ENCODE measurements at places on chromosomes 3 and 15.

DNA sequence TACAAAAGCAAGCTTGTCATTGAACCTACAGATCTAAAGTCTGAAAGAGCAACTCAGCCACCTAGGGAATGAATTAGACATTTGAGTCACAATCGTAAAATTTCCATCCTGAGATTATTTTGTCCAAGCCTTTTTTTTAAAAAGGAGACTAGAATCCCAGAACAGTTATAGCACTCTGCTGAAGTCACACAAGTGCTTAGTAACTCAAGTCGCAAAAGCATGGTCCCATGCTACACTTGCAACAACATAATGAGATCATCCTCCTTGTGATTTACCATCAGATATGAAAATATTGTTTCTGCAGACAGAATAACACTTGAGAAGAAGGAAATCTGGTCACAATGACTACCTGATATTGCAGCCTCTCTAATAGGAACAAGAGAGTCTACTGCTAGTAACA lies 106.7 kb downstream of the ZIC4 start:
- no peak for DNase-seq

- DNase-seq = peak; percentile 42
Observed at GRCh38 chr15:77762747-77763355, 130.1 kb upstream of the LINGO1 start.

- DNase-seq = no peak
Observed at GRCh38 chr3:71488391-71488809, 95.1 kb downstream of the FOXP1 start.

GRCh38 chr15:20294651-20295237 lies 246.9 kb downstream of the GOLGA6L6 start:
- no peak for DNase-seq

DNA sequence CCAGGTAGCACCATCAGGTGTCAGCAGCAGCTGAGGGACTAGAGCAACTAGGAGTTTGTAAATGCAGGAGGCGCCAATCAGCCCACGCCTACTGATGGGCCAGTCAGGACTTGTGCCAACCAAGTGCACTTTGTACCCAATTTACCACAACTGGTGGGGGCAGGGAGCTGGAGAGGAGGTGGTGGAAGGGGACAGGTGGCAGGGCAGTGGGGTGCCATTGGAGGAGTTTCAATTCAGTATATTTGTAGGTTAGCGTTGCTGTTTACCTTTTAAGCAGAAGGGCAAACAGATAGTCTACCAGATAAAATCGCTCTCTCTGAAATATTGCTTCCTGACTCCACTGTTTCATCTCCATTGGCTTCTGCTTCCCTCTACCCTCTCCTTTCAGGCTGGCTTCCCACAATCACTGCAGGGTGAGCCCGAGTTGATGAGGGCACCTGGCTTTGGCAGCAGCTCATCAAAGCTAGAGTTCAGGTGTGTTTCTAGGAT lies 75.7 kb downstream of the TRIM69 start:
- peak; percentile 15 for DNase-seq

DNA sequence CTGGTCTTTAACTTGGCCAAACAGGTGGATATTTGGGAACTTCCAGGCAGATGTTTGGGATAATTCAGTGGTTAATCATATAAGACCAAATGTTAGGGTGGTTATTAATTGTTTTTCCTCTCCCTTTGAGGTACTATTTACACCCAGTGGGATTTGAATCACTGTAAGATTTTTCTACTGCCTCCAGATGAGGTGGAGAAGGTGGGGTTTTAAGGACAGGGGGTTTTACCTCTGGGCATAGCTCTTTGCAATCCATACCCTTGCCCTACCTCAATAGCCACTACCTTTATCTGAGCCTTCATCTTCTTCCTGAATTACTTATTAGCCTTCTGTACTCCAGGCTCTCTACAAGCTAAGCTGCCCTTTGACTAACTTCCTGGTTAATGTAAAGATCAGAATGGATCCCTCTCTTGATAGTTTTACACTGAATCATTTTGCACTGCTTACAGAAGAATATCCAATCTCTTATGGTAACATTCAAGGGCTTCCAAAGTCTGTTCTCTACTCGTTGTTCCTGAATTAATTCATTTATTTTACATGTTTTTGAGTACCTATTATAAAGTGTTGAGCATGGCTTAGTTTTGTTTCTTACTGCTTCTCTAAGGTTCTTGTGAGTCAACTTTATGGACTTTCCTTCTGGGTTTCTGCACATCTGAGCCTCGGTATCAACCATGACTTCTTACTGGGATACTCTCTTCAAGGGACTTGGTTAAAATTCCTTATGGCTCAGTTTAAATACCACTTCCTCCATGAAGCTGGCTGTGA lies 331.2 kb upstream of the TBL1XR1 start:
- no peak for DNase-seq

DNA sequence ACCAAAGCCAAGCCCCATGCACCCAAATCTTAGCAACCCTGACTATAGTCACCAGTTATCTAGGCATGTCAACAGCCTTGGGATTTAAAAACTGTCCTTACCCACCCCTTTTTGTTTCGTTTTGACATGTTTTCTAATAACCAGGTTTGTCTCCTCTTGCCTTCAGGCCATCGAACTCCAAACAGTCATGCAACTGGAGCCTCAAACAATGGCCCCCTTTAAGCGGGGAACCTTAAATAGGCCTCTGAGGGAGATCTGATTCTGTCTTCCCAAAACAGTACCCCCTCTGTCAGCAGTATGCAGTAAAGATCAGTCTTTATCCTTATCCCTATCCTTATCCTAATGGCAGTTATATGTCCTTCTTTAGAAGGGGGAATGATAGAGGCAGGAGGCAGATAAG lies 105.7 kb downstream of the DPH6 start:
- no peak for DNase-seq

- DNase-seq = no peak
Observed at GRCh38 chr3:28989646-28990089, 291.2 kb upstream of the RBMS3 start.

- DNase-seq = peak; percentile 95
Observed at GRCh38 chr3:112642912-112643506, 2.1 kb upstream of the CCDC80 start.

DNA sequence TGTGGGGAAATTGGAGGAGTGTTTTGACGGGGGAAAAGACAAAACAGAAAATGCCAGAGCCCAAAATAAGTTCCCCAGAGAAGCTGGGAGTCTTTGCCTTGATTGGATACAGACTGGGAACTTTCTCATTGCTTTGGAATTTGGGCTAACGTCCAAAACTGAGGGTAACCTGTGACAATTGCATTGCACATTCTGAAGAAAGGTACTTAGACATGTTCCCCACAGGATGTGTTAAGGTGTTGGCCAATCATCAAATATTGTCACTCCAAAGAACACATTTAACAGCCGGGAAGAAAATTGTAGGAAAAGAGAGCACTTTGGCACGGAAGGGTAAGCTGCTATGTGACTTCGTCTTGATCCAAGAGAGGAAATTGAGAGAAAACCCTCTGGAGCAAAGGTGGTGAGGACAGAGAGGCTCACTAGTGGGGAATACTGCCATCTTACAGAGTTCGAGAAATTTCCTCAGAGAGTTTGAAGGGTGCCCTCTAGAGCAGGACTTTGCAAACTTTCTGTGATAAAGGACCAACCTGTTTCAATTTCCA lies 619.5 kb upstream of the TBL1XR1 start:
- DNase-seq = no peak

DNA sequence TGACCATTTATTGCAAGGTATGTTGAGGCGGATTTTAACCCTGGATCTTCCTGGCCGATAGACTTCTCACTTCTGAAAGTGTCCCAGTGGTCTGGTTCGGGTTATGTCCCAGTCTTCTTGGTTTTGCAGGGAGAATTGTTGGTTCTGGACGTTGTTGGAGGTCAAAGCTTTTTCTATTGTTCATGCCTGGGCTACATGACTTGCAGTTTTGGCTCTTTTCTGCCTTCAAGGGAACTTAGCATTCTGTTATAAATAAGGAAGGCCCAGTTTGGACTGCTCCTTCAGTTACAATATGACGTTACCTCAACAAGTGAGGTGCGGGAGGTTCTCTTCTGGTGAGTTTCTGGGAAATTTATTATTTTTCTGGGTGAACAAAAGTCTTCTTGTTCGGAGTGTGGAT lies 614.3 kb downstream of the DIPK2A start:
- no peak for DNase-seq

GRCh38 chr3:132595014-132595413 lies 2.1 kb upstream of the ACKR4 start:
- no peak for DNase-seq

- peak; percentile 88 for DNase-seq
Observed at GRCh38 chr3:12954891-12955650, 113.7 kb upstream of the RPL32 start.

DNA sequence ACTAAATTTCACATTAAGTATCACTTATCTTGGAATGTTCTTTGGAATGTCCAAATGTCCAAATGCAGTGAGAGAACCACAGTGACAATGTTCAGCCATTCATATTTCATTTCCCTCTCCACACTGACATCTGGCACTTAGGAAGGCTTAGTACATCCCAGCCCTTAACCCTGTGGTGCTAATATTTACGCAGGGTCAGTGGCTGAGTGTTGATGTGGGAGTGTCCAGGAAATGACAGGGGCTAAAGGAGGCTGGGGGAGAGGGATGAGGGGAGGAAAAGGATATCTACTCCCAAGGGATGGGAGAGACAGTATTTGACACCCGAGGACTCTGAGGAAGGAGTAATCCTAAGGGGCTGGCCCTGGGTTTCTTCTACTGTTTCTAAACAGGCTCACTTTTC lies 14.1 kb upstream of the CCR4 start:
- no peak for DNase-seq

GRCh38 chr3:34584971-34585370 lies 786.5 kb downstream of the PDCD6IP start:
- DNase-seq = no peak

DNA sequence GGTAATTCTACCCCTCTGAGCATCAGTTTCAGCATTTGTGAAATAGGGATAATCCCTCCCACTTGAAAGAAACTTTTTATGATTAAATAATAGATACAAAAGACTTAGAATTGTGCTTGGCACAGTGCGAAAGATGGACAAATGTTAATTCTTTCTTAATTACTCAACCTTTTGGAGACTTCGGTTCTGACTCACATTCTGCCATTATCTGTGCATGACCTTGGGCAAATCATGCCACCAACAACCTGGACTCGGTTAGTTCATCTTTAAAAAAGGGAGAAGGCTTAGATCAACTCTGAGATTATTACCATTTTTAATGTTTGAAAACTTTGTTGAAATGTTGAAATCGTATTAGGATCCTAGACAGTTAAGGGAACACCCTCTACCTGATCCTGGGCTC lies 40.6 kb upstream of the POLR2M start:
- DNase-seq = no peak

DNA sequence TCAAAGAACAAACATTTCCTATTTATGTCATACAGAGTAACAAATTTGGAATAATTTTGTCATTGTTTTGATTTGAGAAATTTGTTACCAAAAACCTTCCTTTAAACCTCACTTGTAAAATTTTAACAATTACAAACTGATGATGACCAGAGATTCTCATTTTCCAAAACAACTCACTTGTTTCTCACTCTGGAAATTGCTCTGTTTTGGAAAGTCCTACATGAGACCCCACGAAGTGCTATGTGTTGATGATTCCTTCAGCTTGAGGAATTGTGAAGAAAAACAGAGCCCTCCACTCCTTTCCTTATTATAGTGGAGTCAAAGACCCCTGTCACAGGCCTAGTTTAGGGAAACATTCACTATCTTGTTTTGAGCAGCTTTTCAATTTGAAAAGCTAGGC lies 157.6 kb upstream of the RASGRP1 start:
- DNase-seq = no peak

DNA sequence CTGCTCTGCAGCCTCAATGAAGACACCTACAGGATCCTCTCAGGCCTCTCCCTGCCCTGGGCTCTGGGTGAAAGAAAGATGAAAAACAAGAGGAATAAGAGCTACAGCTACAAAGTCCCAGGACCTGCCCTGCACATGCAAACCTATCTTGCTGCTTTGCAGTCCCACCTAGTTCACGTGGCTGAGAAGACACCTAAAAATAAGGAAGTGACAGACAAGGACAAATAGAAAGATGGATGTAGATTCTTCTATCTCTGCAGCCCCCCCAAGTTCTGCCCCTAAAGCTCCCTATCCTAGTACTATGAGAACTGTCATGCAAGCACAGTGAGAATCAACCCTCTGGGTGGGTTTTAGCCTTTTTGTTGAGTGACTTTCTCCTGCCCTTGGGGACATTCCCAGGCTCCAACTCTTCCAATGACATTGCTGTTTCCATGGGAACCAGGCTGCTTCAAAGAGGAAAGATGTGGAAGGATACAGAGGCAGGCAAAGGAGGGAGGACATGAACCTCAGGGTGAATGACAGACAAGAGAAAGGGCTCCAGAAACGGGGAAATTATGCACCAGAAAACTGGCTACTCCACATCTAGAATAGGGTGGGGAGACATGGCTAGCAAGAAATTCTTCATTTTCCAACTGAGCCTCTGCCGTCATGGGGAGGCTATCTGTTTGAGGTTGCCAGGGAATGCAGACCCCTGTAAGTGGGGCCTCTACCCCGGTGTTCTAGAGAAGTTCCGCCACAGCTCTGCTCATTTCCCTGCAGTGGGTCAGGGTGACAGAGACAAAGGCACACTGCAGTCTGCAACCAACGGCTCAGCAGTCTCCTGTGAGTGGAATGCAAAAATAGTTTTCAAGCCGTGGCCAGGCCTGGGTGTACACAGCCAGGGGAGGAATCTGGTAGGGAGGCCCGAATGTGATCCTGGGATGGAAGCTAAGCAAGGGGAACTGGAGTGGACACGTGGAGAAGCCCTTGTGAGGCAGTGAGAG lies 5.2 kb downstream of the CSPG5 start:
- peak; percentile 69 for DNase-seq

DNA sequence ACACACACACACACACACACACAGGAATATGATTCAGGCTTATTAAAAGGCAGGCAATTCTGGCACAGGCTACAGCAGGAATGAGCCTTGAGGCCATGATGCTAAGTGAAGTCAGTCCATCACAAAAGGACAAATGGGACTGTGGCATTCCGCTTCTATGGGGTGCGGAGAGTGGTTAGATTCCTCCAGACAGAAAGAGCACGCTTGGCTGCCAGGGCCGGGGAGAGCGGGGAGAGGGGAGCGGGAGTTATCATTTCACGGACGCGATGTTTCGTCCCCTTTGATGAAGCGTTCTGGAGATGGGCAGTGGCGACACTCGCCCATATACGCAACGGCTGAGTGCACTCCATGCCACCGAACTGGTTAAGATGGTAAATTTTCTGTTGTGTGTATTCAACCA lies 58.5 kb upstream of the FAM174B start:
- DNase-seq = peak; percentile 49

- no peak for DNase-seq
Observed at GRCh38 chr15:60582370-60583036, 103.6 kb upstream of the ICE2 start.

- no peak for DNase-seq
Observed at GRCh38 chr3:55724407-55724784, 237.3 kb upstream of the WNT5A start.

DNA sequence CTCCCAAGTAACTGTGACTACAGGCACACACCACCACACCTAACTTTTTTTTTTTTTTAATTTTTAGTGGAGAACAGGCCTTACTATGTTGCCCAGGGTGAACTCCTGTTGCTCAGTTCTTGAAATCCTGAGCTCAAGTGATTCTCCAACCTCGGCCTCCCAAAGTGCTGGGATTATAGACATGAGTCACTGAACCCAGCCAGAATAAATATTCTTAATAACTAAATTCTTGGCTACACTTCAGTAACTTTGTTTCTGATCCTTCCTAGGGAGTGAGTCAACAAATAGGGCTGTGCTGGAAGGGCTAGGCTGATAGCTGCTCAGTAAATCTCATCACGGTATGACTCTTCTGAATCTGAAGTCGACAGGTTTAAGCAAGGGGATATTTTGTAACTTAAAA lies 56.6 kb downstream of the P3H2 start:
- DNase-seq = no peak
